NCI-H774 (cell line): ENCODE measurements at places on chromosomes 12 and 14.

DNA sequence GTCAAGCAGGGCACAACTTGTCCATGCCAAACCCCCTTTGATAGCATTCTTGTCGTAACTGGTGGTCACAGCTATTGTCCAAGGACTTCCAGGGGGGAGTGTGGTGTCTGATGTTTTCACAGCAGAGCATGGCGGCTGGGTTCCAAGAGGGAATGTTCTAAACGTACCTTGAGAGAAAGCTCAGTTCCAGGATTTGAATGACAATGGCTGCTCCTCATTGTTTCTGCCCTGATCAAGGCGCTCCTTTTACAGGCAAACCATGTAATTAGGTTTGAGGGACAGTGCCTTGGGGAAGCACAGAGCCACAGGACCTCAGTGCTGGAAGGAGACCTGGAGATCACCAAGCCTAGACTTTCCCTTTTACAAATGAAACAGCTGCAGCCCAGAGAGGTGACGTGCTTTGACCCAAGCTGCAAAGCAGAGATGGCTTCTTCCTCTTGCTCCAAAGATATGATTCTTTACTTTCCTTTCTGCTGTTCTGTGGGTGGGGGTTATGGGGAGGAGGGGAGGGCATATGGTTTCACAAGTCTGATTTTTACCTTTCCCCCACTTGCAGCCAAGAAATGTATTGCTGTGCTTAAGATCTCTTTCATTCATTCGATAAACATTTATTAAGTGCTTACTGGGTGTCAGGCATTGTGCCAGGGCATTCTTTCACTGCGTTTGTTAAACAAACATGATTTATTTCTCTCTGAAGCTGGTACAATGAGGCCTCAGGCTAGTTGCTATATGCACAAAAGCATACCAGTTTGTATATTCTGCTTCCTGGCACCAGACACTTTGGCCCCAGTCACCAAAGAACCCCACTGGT is 172.8 kb downstream of the KTN1 start:
- DNase-seq, result peak; percentile 20

DNA sequence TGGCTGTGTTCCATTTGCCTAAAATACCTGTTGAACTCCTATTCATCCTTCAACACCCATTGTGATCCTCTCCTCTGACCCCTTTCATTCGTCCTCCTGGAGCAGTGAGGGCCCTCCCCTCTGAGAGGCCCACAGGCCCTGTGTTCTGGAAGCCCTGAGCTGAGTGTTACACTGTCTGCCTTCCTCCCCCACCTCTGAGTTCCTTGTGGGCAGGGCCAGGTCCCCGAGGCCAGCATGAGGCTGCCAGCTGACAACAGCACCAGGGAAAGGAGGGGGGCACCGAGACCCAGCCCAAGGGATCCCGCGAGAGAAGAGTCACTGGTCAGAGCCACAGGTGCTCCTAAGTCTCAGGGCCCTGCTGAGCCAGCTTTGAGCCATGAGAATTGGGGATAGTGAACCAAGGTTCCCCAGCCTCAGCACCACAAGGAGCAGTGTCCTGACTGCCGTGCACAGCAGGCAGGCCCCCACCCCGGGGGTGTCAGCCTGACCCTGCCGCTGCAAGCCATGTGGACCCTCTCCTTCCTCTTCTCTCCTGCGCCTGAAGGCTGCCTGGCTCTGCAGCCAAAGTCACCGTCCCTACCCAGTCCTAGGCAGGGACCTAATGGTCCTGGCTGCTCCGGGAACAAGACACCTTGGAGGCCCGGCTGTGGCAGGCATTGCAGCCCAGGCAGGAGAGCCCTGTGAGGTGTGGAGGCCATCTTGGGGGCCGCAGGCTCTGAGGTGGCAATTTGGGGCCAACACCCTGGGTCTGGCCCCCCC is 52.5 kb downstream of the BEGAIN start:
- no peak for DNase-seq

DNA sequence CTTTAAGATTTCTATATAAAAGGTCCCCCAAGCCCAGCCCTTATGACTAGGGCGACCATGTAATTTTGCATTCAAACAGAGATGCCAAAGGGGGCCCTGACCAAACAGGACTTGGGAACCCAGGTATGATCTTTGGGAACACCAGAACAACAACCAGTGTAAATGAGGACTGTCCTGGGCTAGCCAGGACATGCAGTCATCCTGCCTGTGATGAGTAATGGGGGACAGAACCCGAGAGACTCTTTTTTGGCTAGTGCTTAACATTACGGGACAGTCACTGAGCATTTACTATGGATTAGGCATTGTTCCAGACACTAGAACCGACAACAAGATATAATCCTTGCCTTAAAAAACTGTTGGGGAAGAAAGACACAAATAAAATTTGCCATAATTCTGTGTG is 337.3 kb downstream of the CACNA1C start:
- no peak for DNase-seq

- no peak for DNase-seq
These were observed 596.7 kb downstream of the SLC6A15 start for GRCh38 chr12:84315926-84316325.

DNA sequence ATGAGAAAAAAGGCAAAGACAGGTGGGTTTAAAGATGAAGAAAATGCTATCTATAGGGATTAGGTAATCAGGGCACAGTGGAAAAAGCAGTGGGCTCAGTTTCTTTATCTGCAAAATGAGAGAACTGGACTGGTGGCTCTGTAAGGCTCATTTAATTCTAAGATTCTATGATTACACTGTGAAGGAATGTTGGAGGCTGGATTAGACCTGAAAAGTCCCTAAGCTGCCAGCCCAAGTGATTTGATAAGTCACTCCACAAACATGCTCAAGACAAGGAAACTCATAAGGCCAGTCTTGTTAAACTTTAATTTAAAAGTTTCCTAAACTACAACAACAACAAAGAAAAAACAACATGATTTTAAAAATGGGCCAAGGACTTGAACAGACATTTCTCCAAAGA is 75.1 kb downstream of the DCAF5 start:
- DNase-seq, result no peak

DNA sequence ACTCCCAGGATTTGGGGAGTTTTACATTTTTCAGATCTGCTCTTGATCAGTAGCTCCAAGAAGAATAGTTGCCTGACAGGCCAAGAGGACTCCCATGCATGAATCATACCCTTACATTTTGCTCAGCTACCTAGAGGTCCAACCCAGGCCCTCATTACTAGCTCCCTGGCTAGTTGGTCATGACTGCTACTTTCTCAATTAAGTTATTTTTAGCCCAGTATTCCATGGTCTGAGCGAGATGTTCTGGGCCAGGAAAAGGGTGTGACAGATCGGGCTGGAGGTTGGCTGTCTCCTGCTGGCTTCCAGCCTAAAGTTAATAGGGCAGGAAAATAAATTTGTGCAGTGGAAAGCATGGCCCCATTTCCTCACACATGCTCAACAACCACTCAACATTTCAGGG is 379.2 kb downstream of the GRIN2B start:
- DNase-seq, result no peak

DNA sequence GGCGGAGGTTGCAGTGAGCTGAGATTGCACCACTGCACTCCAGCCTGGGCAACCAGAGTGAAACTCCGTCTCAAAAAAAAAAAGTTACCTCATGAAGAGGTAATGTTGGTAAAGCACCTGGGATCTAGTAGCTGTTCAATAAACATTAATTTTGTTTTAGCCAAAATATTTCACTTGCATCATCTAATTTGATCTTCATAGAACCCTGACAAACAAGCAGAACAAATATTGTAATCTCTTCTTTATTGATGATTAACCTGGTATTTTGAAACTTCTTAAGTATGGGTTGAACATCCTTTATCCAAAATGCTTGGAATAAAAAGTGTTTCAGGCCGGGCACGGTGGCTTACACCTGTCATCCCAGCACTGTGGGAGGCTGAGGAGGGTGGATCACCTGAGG is 149.0 kb upstream of the AMIGO2 start:
- DNase-seq, result no peak

- no peak for DNase-seq
These were observed 1.0 kb downstream of the CD9 start for GRCh38 chr12:6201213-6201608.

- DNase-seq, result no peak
These were observed 5.9 kb upstream of the PKP2 start for GRCh38 chr12:32902287-32902997.

- DNase-seq, result no peak
These were observed 215.7 kb downstream of the KIF26A start for GRCh38 chr14:104353921-104354701.

DNA sequence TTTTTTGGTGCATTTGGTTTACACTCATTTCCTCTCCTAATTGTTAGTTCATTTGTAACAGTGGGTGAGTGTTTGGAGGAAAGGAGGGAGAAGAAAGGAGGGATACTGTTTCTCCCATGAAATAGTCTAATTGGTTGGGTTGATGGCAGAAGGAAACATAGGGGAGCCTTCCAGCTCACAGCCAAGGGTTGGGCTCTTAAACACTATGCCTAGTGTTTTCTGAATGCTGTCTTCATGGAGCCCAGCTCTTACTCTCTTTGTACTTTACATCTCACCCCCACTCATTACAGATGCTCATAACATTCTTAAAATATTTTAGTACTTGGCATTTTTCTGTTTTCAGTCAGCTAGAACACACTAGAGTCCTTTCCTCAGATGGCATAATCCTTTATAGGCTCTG is 38.2 kb downstream of the BAZ2A start:
- DNase-seq, result no peak

- DNase-seq, result no peak
These were observed 377.1 kb upstream of the SFSWAP start for GRCh38 chr12:131333621-131334440.

DNA sequence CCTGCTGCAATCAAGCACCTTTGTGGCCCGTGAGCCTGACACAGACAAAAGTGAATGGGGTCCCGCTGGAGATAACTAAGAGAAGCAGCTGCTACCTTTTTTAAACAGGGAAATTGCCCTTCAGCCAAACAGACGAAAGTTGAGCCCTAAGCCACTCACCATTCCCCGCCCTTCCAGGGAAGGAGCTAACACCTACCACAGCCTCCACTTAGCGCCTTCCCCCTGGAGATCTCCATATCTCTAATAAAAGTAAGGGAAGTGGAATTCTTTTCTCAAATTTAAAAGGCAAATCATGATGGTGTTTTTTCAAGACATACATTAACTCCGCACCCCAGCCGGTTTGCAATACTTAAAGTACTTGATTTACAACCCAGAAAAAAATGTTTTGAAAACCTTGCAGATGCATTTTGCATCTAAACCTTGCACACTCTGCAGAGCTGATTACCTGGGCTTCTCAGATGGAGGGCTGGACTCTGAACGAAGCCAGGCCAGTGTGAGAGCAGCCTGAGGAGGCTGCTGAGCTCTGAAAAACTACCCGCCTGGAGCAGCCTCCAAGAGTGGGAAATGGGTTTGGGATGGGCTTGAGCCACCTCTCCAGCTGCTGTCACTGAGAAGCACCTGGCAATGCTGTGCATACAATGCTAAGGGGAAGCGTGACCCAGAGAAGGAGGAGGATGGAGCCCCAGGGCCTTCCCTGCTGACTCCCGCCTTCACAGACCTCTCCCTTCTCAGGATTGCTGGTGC is 10.0 kb downstream of the NUAK1 start:
- DNase-seq, result no peak

GRCh38 chr12:563250-563781 is 99.9 kb downstream of the NINJ2 start:
- DNase-seq, result no peak

DNA sequence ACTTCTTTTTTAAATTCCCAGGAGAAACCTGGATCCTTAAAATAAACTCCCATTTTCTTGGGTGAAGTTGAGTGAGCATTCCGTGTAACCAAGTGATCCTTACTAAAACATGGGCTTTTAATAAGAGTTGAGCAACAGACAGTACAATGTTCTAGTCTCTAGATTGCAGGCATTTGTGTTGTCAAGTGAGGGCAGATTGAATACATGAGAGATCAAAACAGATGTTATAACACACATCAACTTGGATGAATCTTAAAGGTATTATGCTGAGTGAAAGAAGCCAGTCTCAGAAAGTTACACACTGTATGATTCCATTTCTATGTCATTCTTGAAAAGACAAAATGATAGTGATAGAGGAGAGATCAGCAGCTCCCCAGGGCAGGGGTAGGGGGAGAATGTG is 213.9 kb upstream of the CCDC196 start:
- no peak for DNase-seq

DNA sequence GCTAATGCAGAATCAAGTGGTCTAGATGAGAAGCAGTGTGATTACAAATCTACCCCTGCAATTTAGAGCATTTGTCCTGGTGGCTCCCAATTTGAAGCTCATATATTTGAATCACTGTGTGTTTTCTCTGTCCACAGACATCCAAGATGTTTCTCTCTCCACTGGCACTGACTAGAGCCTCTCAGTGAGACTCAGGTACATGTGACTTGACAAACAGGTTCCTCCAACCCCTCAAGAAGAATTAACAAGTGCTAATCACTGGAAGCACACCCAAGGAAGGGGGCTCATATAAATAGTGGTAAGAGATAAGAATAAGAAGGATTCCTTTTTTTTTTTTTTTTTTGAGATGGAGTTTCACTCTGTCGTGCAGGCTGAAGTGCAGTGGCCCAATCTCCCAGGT is 20.5 kb downstream of the OR10G2 start:
- no peak for DNase-seq

GRCh38 chr14:21074398-21075272 is 4.5 kb downstream of the ARHGEF40 start:
- DNase-seq, result no peak

- no peak for DNase-seq
These were observed 27.1 kb upstream of the TMTC2 start for GRCh38 chr12:82659343-82660207.

DNA sequence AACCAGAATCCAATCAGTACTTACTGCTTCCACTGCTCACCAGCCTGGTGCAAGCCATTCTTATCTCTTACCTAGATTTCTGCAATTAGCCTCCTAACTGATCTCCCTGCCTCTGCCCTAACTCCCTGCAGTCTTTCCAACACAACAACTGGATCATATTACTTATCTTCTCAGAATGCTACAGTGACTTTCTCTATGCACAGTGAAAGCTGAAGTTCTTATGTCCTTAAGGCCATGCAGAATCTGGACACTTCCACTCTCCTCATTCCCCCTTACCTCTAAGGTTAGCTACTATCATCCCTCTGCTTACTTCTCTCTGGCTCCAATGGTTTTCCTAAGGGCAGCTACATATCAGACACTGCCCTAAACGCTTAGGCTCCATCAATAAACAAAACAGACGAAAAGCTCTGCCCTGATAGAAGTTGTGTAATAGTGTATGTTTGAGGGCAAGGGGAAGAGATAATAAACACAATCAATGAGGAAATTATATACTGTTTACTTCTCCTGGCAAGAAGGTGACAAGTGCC is 4.0 kb downstream of the KTN1 start:
- DNase-seq, result no peak

GRCh38 chr12:116226026-116226425 is 51.5 kb downstream of the MED13L start:
- peak; percentile 32 for DNase-seq

DNA sequence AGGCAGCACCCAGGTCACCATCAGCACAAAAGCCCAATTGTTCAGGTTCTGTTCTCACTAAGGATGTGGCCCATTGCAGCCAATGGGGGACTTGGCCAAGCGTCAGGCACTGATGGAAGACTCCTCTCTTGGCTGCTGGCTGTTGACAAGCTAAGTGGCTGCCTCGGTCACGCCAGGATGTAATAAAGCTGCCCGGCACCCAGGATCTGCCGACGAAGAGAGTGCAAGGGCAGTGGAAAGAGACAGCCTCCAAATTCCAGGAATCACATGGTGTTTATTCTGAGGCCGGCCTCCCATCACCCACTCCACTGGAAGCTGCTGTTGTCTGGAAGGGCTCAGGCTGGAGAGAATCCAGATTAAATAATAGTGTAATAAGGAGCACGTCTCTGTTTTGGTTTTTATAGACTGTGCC is 451.8 kb upstream of the TBX3 start:
- DNase-seq, result peak; percentile 38
